ENCODE measurements at places on chromosomes 12 and 14.
A peak's percentile ranks its signal among the peaks of the same experiment; 100 is the strongest.

DNA sequence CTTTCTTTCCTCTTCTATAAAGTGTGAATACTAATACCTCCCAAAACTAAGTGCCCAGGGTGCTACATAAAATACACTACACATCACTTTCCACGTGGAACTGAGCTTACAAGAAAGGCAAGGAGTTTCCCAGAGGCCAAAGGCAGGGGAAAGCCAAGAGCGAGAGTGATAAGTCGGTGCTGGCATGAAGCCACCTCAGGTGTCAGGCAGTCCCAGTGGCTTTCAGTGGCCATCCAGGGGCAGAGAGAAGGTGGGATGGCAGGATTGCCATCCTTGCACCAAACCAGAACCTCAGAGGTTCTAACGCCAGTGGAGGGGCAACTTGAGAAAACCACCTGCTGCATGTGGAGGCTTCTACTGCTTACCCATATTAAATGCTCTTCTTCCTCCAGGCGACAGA, 79.7 kb upstream of the DIO3 start:
- DNase-seq: no peak

DNA sequence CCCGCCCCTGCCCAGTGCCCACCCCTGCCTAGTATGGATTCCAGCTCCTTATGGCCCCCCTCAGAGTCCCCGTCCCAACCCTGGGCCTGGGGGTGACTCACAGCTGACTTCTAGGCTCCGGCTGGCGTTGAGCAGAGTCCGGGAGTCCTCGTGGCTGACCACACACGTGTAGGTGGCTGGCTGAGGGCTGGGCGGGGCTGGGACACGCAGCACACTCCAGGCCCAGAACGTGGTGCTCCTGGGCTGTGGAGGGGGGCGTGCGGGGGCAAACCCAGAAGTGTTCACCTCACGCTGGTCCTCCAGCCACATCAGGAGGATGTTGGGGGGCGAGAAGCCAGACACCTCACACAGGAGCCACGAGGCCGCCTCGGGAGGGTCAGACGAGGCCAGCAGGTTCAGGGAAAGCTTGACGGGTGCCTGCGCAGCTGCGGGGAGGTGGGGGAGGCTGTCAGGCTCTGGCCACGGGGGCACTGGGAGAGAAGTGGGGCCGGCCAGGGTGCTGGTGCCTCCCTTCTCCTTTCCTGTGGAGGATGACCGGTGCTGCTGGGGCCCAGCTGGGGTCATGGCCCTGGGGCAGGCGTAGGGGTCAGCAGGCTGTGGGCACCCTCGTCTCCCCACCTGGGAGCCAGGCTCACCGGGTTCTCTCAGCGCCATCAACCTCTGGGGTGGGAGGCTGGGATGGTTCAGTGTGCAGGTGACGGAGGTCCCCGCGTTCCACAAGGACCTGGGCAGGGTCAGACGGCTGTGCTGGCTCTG, 314.1 kb downstream of the TMEM121 start:
- DNase-seq: no peak

- DNase-seq: peak; percentile 42
Observed at GRCh38 chr14:100524933-100525243, 62.3 kb downstream of the BEGAIN start.

- DNase-seq: no peak
Observed at GRCh38 chr12:43066471-43066870, 476.9 kb upstream of the PRICKLE1 start.

GRCh38 chr12:73514672-73515071, 1023.0 kb upstream of the ATXN7L3B start:
- DNase-seq: no peak

DNA sequence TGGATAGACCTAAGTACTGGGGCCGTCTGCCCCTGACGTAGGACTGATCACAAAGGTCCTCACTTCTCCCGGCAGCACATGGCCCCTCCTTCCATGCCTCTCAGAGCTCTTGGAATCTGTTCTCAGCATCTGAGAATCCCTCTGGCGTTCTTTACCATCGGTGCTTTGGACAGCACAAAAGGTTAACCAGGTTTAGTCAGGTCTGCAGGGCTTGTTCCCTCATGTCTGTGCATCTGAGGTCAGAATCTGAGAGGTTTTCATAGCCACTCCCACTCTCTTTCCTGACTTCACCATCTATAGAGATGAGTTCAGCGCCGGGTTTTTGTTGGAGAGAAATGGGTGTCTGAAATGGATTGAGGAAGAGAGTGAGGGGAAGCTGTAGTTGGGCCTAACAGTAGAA, 130.0 kb upstream of the ARHGAP5 start:
- no peak for DNase-seq

DNA sequence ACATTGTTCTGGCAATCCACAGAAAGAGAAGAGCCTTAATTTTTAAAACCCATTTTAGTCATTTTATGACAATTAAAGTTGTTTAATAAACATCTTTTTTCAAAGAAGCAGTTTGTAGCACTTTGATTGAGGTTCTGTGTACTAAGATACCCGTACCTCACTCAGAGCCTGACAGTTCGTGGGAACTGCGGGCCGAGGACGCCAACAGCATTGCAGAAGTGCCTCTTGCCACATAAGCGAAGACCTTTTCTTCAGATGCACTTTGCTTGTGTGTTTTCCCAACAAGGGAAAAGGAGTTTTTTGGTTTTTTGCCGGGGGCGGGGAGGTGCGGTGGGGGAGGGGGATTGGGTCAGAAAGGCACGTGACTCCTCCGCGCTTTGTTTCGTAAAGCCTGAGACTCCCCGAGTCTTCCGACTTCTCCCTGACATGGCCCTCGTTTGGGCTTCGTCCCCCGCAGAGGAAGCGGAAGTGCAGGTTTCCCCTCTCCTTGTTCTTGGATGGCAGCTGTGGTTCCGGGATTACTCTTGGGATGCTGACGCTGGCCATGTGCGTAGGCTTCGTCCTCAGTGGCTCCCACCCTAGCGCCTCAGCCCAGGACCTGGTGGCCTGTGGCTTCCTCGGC, 70.8 kb downstream of the WDR20 start:
- DNase-seq: no peak
